ENCODE measurements at places on chromosomes 5 and 9. TPM values are rescaled to one million over a fixed set of nuclear protein-coding genes. Genes with fewer than 3 reads are reported as not detected.

- DNase-seq = no peak
These were observed 634.0 kb downstream of the MAT2B start for GRCh38 chr5:164139423-164139822.

- peak; percentile 13 for DNase-seq
These were observed 144.8 kb upstream of the ADCY2 start for GRCh38 chr5:7251132-7251531.

The CDC26 gene
- total RNA-seq = 35.2 TPM

The COL15A1 gene
- total RNA-seq = 348 TPM

GRCh38 chr9:31753756-31754155, 630.7 kb upstream of the ACO1 start:
- DNase-seq = no peak

- DNase-seq = no peak
These were observed 73.0 kb upstream of the MPDZ start for GRCh38 chr9:13352451-13352979.

- DNase-seq = no peak
These were observed 76.8 kb upstream of the SIMC1 start for GRCh38 chr5:176161431-176161830.

DNA sequence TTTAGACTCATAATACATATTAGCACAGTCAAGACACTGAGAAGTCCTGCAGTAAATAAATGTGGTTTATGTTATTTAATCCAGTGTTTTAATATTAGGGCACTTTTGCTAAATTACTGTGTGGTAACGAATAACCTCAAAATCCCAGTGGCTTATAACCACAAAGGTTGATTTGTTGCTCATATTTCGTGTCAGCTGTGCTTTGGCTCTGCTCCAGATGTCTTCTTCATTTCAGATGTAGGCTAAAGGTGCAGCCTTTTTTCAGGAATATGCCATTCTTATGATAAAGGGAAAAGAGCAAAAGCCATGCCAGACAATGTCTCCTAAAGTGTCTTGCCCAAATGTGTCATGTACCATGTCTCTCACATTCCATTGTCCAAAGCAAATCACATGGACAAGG, 144.8 kb downstream of the BRINP1 start:
- DNase-seq = no peak

The FAM151B gene
- 11.1 TPM for total RNA-seq

- no peak for DNase-seq
These were observed 1073.0 kb downstream of the MAT2B start for GRCh38 chr5:164578401-164578800.

The NR5A1 gene
- not detected for total RNA-seq

The DBH gene
- total RNA-seq = 0.72 TPM

GRCh38 chr9:5851445-5851844, 18.5 kb upstream of the ERMP1 start:
- DNase-seq = peak; percentile 32

DNA sequence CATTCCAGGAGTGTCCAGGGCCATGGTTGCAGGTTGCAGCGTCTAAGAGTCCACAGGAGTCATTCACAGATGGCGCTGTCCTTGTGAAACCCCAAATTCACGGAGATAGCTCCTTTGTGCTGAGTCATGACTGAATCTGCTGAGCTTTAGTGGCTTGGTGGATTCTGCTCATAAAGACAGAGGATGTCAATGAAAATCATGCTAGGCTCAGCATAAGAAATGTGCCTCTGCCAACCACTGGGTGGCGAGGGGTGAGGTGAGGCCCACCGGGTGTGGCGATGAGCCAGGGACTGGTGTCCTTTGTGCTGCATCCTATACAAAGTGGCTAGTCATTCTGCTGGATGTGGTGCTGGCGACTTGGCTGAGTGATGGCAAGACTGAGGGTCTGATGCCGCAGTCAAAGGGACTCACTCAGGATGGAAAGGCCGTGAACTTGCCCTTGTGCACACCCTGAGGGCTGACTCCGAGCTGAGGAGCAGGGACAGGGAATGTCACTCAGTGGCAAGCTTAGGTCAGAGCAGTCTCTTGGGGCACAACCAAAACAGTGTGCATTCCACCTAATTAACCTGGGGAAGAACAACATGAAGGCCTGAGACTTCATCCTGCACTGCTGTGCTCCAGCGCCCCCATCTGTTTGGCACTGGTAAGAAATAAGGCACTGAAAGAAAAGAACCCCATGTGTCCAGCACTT, 71.5 kb downstream of the DAP start:
- DNase-seq = no peak

GRCh38 chr9:125757834-125758233, 10.7 kb downstream of the PBX3 start:
- DNase-seq = no peak

DNA sequence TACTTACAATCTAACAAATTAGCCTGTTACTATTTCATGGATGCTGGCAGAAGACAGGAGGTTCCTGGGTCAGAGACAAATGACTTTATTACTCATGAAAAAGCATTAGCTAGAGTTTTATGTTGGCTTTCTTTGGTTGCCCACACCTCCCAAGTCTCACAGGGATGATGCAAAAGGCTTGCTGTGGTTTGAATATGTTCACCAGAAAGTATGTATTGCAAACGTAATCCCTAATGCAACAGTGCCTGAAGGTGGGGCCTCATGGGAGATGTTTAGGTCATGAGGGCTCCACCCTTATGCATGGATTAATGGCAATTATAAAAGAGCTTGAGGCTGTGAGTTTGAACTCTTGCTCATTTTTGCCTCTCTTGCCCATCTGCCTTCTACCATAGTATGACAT, 28.5 kb downstream of the DPYSL3 start:
- no peak for DNase-seq

GRCh38 chr5:144085381-144085780, 85.1 kb downstream of the YIPF5 start:
- DNase-seq = no peak

The AQP3 gene
- total RNA-seq = 14.2 TPM
